Pulmonary artery endothelial cell (primary cell): ENCODE measurements at places on chromosomes 13 and 19. TPM values are rescaled to one million over a fixed set of nuclear protein-coding genes. Genes with fewer than 3 reads are reported as not detected.

The ZNF560 gene
- 2.1 TPM in 1 of 2 replicates, not detected in the other for total RNA-seq

The SLC7A10 gene
- total RNA-seq = not detected in 2 replicates

The CCNE1 gene
- total RNA-seq = 6.5 and 7.4 TPM in 2 replicates

The ATP4A gene
- total RNA-seq = not detected in 2 replicates

The ZNF558 gene
- 3.8 and 9.2 TPM in 2 replicates for total RNA-seq

The MISP gene
- total RNA-seq = 0.04 TPM in 1 of 2 replicates, not detected in the other

The CCDC9 gene
- 4.0 and 6.9 TPM in 2 replicates for total RNA-seq

The OVOL3 gene
- not detected in 2 replicates for total RNA-seq

The SHC2 gene
- 3.5 and 4.7 TPM in 2 replicates for total RNA-seq

The RNF17 gene
- total RNA-seq = not detected in 2 replicates

The ZNF358 gene
- 11.7 and 16.0 TPM in 2 replicates for total RNA-seq

The IZUMO2 gene
- not detected in 2 replicates for total RNA-seq

The KLK13 gene
- not detected in 2 replicates for total RNA-seq

The ZNF763 gene
- 0.40 and 1.9 TPM in 2 replicates for total RNA-seq

- no peak for DNase-seq
These were observed 534.1 kb downstream of the PCDH17 start for GRCh38 chr13:58165617-58166016.

DNA sequence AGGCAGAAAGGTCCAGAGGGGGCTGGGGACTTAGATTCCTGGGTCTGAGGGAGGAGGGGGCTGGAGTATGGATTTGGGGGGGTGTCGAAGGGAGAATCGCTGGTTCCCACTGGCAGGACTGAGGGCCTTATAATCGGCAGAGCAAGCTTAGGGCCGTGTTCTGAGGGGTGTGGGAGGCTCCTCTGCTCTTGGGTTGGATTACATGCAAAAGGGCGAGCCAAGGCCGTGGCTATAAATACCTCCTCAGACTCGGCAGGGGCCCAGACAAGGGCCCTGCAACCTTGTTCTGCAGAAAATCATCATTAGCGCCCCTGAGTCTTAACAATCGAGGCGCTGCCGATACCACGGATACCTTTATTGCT is 707 bp upstream of the MAMSTR start:
- no peak for DNase-seq

GRCh38 chr19:6292006-6292405 is 12.2 kb upstream of the MLLT1 start:
- no peak for DNase-seq

GRCh38 chr19:19463348-19464117 is 51.8 kb downstream of the TSSK6 start:
- no peak for DNase-seq

GRCh38 chr13:33394294-33394932 is 108.9 kb upstream of the STARD13 start:
- DNase-seq = no peak

GRCh38 chr13:92187378-92187989 is 789.1 kb downstream of the GPC5 start:
- DNase-seq = no peak

- peak; percentile 46 for DNase-seq
These were observed 13.1 kb downstream of the TJP3 start for GRCh38 chr19:3721131-3721886.

GRCh38 chr13:42110410-42111155 is 62.1 kb downstream of the DGKH start:
- DNase-seq = peak; percentile 10

DNA sequence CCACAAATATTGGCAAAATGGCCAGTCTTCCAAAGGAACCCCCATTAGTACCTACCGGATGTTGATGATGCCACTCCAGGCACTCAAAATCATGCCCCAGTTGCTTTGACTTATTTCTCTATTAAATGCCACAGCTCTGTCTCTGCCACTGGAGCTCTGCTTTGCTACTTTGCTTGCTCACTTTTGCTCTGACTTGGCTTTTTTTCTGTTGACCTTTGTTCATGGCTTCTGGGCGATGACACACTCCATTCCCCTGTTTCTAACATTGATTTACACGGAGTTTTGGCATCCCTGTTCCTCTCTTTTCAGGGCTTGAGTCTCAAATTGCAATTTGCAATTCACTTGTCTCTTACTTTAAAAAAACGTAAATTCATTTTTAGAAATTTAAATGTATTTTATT is 217.1 kb upstream of the SPRY2 start:
- no peak for DNase-seq

GRCh38 chr19:37537391-37537947 is 30.7 kb downstream of the ZNF793 start:
- no peak for DNase-seq

- DNase-seq = no peak
These were observed 52.7 kb downstream of the ZNF627 start for GRCh38 chr19:11649941-11650340.

GRCh38 chr13:43915451-43915850 is 35.7 kb downstream of the LACC1 start:
- no peak for DNase-seq

- no peak for DNase-seq
These were observed 155.4 kb downstream of the KDM4B start for GRCh38 chr19:5124111-5124855.

DNA sequence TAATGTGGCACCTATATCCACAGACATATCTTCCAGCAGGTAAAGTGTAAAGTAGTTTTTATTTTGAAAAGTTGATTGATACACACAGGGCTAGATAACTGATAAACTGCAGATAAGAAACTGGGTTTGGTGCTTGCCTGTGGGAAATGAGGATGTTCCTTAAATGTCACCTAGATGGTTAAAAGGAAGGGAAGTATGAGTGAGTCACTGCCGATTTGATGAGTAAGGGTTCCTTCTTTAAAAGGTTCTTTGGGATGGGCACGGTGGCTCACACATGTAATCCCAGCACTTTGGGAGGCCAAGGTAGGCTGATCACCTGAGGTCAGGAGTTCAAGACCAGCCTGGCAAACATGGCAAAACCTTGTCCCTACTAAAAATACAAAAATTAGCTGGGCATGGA is 73.8 kb upstream of the FRY start:
- DNase-seq = no peak

DNA sequence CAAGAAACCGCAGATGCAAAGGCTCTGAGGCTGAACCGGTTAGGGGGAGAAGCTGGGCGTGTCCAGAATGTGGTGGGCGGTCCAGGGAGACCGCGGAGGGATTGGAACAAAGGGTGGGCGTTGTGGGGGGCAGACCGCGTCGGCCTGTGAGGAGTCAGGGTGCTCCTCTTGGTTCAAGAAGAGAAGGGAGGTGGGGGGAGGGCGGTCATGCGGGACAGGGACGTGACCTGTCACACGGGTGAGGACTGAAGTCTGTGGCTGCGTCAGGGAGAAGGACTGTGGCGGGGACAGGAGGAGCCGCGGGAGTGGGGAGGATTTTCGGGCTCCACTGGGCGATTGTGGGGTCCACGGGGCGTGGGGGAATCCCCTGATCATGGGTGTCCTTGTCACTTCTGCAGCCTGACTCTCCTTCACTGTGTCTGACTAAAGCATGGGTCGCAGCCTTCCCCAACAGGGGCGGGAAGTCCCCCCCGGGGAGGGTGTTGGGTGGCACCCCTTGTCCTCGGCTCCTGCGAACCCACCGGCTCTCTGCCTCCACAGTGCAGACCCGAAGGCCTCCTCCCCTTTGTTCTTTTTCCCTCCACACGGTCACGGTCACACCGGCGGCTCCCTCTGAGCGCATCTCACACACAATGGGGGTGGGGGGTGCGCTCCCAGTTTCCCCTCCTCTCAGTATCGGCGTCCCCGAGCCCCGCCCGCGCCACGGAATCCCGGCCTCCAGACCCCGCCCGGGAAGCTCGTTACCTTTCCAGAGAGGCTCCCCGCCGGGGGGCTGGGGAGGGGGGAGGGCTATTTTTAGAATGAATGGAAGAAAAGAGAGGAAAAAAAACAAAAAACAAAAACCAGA is 16.4 kb upstream of the KCNN1 start:
- DNase-seq = no peak

DNA sequence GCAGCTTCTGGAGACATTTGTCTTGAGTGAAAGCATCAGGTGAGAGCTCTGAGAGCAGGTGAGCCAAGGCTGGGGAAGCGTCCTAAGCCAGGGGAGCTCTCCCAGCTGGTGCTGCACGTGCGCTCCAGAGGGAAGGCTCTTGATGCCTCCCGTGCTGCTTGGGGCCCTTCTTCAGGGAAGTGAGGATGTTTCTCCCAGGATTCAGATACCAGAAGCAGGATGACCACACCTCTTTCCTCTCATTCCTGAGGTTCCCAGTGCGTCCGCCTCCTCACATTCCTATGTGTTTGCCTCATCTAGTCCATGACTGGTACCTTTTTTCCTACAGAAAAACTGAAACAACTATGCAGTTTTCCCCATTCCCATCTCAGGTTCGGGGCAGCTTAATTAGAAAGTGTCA is 231.0 kb upstream of the IRS2 start:
- no peak for DNase-seq

GRCh38 chr13:27359199-27359821 is 65.1 kb upstream of the GTF3A start:
- DNase-seq = no peak

- no peak for DNase-seq
These were observed 7.9 kb downstream of the PIN1 start for GRCh38 chr19:9842834-9843625.

DNA sequence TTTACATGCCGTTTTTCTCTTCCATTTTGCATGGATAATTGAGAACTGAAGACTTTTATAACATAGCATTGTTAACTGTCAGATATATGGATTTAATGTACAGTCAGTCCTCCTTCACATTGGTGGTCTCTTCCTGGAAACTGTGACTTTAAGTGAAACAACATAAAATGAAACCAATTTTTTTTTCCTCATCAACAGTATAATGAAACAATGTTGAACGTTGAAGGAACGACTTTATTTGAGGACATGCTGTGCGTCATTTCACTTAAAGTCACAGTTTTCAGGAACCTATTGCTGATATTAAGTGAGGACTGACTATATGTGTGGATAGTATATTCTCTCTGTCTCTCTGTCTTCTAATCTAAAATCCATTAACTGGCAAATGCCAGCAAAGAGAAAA is 54.8 kb downstream of the COG3 start:
- no peak for DNase-seq

- no peak for DNase-seq
These were observed 8.9 kb downstream of the RFX2 start for GRCh38 chr19:6101291-6101825.

- no peak for DNase-seq
These were observed 237.3 kb upstream of the GPC6 start for GRCh38 chr13:92989301-92989700.
